Posterior cingulate gyrus (tissue), 11 donors: ENCODE measurements at places on chromosomes 1 and 21.

- DNase-seq: no peak
These were observed 11.7 kb upstream of the MYOCOS start for GRCh38 chr1:171610385-171610784.

DNA sequence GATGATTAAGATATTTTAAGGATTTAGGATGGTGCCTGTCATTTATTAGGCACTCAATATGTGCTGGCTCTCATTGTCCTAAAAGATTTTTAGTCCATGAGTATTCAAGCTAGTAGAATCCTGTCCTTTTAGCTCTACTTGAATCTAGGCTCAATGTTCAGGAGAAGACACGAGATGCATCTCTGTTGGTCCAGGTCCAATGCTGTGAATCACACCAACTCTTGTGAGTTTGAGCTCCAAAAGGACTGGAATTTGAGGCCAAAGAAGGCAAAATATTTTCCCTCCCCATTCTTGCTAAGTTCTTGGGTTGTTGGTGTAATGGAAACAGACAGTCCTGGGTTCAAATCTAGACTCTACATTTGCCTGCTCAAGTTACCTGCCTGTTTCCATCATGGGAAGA lies 1.4 kb upstream of the PODN start:
- DNase-seq: no peak

DNA sequence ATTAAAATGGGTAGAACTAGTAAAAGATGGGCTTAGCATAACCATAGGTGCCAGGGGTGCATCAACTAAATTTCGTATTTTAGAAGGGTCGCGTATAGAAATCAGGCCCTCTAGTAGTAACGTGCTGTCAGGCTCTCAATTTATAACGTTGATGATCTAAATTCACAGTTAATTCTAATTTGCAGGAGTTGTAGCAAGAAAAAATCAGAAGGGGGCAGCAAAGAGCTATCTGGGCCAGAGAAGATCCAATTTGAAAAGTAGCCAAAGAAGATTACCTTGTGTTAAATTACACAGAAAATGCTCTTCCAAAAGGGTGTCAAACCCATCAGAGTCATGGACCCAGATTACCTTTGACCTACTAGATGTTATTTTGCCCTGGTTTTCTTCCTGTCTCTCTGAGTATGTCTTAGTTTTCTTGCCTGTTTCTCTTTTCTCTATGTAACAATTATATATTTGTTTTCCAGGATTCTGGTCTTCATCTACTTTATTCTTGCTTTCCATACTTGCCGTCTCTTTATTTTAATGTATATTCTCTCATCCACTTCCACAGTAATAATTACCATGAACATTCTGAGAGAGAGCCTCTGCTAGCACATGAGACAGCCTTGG lies 1030.9 kb downstream of the AMY1C start:
- DNase-seq: no peak

- no peak for DNase-seq
These were observed 8.2 kb upstream of the TMEM240 start for GRCh38 chr1:1548591-1548990.

GRCh38 chr1:159746666-159747065 lies 32.3 kb upstream of the CRP start:
- DNase-seq: no peak
